Activated CD4-positive, alpha-beta T cell treated with anti-CD3 and anti-CD28 coated beads, Interleukin-2, amount 50 U/mL, for 16 hours (primary cell): ENCODE measurements at places on chromosomes 11 and 22.

DNA sequence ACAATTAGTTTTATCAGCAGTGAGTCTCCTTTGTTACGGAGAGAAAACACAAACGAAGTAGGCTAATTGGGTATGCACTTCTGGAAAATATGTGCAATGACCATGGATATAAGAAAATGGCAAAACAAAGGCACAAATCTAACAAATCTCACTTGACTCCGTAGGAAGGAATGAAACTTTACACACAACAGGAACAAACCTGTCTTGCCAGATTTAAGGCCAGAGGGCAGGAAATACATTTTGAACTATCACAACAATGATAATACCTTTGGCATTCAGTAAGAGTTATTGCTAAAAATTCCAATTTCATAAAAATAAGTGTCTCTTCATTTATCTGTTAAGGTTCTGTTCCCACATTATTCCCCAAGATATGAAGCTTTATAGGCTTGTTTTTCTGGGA is 36.6 kb downstream of the SLC25A17 start:
- DNase-seq, result no peak

- DNase-seq, result peak; percentile 92
Measured at GRCh38 chr22:46604306-46604690, 15.9 kb upstream of the GRAMD4 start.

DNA sequence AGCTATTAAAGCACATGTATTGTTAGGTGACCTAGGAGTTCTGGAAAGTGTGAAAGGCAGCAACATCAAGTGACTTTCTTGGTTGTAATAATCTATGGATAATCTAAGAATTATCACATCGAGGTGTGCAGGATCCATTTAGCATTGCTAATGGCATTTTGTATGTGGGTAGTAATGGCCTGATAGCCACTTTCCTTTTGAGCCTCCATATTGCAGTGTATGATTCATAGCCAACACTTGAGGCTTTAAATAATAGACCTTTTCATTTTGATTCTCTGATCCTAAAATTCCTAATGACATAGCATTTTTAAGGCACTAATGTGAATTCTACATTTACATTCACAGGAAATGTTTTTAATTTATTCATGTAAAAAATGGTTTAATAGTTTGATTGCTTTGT is 759.4 kb downstream of the NELL1 start:
- DNase-seq, result no peak

- no peak for DNase-seq
Measured at GRCh38 chr11:127998421-127998820, 588.9 kb downstream of the ETS1 start.

DNA sequence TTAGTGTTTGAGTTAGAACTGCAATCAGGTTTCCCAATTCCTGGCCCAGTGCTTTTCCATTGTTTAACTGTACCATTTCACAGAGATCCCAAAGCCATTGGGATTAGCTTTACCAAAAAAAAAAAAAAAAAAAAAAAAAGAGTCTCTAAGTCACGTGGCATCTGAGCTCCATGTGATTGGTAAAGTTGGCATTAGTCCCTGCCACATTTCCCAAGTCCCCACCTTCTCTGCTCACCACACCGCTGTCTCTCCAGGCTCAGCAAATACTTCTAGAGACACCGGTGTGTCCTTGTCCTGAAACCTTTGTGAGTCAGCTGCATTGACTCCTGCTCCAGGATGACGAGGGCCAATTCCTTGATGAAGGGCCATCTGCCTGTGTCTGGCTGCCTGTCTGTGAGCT is 305.3 kb downstream of the KIRREL3 start:
- DNase-seq, result no peak

DNA sequence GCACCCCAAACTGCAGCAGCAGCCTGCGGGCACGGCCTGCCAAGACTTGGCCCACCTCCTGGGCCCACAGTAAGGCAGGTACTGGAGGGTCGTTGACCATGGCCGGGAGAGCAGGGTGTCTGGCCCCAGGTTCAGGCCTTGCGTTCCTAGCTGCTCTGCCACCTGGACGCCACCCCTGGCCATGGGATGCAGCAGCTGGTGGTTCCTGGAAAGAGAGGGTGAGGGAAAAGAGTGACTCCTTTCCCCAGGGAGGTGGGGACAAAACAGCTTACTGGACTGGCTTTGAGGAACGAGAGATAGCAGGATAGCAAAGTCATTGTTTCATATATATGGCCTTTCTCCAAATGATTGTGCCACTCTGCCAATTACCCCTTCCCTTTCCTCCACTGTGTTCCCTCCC is 1.8 kb downstream of the BSCL2 start:
- no peak for DNase-seq

GRCh38 chr11:117790279-117790678 is 6.7 kb downstream of the DSCAML1 start:
- DNase-seq, result no peak

DNA sequence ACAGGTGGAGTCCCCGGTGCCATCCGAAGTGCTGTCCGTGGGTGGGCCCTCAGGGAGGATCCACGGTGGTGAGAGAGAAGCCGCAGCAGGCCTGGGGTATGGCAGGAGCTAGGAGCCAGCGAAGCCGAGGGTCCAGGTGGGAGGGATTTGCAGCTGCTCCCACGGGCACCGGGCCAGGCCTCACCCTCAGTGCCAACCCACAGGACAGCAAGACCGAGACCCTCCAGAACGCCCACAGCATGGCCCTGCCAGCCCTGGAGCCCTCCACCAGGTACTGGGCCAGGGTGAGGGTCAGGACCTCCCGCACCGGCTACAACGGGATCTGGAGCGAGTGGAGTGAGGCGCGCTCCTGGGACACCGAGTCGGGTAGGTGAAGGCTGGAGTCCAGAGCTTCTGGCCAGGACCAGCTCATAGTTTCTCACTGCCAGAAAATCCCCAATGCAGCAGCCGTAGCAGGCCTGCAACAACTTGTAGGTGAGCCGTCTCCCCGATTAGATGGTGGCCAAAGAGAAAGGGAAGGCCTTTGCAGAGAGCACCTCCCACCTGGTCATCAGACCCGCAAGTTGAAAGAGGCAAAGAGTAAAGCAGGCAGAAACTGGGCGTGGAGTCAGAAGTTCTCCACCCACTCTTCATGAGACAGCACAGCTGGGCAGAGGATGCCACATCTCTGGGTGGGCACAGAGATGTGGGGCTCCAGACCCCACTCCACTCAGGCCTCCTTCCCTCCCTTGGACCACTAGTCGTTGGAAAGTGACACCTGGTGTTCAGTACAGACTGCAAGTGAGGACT is 20.4 kb downstream of the CSF2RB start:
- no peak for DNase-seq
